Fibroblast of gingiva (primary cell): ENCODE measurements at places on chromosomes 16 and 17.
A peak's percentile ranks its signal among the peaks of the same experiment; 100 is the strongest.

GRCh38 chr17:21089933-21090901 is 36.5 kb upstream of the DHRS7B start:
- no peak for DNase-seq

- DNase-seq: no peak
These were observed 1.0 kb downstream of the TMEM92 start for GRCh38 chr17:50275279-50275678.

DNA sequence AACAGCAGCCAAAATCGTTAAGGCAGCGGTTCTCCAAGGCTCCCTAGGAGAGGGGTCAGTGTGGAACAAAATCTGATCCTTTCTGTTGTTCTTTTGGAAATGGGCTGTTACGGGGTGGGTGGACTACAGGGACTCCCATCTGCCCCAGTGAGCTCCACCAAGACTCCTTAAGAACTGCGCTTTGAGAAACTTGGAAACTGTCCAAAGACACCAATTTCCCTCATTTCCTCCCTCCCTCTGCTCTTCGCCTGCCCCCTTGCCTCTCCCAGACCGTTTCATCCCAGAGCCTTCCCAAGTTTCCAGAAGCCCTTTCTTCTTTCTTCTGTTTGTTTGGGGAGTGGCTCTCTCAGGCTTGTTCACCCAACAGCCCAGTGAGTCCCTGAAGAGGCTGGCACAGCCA is 205.4 kb downstream of the COPRS start:
- DNase-seq: no peak

DNA sequence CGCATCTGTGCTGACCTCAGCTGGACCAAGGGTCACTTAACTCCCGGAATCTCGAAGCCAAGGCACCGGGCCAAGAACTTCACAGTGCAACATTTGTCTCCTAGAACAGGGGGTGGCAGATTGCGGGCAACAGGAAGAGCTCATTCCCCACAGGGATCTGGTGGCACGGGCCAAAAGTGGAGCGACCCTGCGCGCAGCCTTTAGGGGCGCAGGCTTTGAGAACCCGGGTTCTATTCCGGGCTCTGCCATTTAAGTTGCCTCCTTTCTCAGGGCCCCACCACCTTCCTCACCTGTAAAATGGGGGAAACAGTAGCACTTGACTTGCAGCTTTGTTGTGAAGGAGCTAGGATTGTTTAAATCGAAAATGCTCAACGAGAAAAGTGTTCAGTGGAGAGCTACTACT is 651 bp downstream of the SHMT1 start:
- DNase-seq: peak; percentile 83

DNA sequence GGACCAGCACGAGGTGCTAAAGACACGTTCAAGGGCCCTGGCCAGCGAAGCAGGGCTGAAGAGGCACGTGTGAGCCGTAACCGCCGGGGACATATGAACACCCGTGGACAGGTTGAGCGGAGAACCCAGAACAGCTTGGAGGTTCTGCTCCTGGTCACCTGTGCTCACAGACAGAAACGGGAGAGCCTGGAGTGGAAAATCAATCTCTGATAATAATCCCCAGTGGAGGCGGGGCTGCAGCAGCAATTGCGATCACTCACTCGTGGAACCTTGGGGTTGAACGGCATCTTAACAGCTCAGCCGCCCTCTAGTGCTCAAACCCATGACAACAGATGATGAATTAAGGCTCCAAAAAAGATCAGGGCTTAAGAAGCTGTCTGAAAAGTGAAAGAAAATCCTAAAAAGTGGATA is 25.6 kb downstream of the WIPI1 start:
- DNase-seq: peak; percentile 27
